ENCODE measurements at places on chromosomes 11 and 22.

DNA sequence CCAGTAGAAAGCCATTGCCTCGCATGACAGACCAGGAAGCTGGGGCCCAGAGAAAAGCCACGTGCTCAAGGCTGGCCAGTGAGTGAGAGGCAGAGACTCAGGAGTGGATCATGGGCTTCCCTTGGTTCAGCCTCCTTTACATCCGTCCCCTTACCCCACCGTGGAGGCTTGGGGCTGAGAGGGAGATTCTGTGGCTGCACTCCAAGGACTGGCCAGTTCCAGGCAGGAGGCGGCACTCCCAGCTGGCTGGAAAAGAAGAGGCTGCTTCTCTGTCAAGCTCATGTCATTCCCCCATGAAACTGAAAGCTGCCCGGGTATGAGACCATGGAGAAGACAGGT lies 6.6 kb upstream of the ASCL2 start:
- DNase-seq, result no peak

- no peak for DNase-seq
Measured at GRCh38 chr11:8867035-8867434, 44.0 kb upstream of the AKIP1 start.

- peak; percentile 4 for DNase-seq
Measured at GRCh38 chr11:128776069-128776423, 82.2 kb downstream of the FLI1 start.

GRCh38 chr11:11894486-11894885 lies 52.7 kb downstream of the USP47 start:
- DNase-seq, result no peak

DNA sequence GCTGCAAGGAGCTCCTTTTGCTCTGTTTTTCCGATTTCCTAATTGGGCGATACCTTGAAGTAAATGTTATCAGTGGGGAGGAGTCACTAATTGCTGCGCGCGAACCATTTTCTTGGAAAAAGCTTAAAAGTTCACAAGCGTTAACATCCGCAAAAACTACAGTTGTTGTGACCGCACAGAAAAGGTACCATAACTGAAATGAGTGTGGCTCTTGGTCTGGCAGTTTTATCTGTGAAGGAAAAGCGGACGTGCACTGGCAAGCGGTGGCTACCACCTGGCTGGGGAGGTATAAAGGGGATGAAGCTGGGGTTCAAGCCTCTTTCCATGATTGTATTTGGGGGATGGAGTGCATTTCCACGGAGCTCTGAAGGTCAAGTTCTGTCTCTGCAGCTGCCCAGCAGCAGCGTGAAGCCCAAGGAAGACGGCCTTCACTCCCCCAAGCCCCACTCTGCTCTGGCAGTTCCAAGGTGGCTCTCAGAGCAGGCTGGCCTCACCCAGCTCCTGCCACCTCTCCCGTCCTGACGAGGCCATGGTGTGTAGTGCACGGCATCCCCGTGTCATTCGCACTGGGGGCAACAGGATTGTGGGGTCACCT lies 27.5 kb downstream of the MOV10L1 start:
- no peak for DNase-seq

- no peak for DNase-seq
Measured at GRCh38 chr11:111922803-111923202, 4.1 kb downstream of the C11orf52 start.

DNA sequence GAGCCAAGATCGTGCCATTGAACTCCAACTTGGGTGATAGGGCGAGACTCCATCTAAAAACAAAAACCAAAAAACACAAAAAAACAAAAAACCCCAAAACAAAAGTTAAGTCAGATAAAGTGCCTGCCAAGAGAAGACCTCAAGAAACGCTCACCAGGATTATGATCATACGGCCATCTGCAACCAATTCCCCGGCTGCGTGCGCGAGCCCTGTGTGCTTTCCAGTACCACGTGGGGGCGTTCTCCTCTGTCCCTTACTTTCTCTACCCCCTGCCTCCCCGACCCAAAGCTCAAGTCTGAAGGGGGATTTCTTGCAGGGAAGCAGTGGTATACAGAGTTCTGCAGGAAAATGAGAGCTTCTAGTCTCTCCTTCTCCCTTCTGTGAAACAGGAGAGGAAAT lies 10.5 kb upstream of the RPS19BP1 start:
- no peak for DNase-seq

GRCh38 chr11:30041171-30041570 lies 24.3 kb upstream of the KCNA4 start:
- no peak for DNase-seq

- DNase-seq, result no peak
Measured at GRCh38 chr11:131137046-131137445, 220.8 kb upstream of the SNX19 start.

DNA sequence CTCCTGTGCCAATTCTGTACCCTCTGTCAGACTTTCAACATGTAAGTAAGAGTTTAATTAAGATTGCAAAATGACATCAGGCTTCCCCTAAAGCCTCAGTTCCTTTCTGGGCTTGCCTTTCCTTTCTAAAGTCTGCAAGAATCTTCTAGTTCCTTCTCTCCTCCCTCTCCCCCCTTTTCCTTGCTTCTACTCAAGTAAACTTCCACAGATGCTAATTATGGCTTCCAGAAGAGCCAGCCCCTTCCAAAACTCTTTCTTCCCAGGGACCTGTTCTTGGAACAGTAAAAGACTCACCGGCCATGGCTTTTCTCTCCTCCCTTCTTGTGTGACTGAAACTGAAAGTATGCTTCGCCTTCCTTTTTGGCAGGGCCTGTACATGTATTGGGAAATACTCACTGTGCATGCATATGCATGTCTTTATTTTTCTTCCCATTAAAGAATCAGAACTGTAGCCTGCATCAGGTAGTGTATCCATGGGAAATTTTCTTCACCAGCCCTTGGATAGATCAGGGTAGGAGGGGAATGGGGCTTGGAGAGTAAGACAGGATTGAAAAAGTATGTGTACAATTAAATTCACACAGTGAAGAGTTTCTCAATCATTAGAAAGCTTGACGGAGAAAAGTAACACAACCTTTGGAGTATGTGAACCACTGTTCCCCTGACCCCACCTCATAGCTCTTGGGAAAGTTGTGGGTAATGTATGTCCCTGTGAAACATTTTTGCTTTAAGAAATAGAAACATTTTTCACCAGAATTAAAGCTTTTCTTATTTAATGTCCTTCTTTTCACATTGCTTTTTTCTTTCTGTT lies at the start of gene CASP1:
Gene CASP1, minus strand, starts transcription at position 332 of the 808 bp plus-strand sequence. Its CDS starts 31 bp downstream, at position 301.
- DNase-seq, result no peak

- no peak for DNase-seq
Measured at GRCh38 chr11:126654886-126655806, 299.7 kb downstream of the ST3GAL4 start.

- no peak for DNase-seq
Measured at GRCh38 chr11:2902784-2903671, 17.5 kb upstream of the CDKN1C start.

DNA sequence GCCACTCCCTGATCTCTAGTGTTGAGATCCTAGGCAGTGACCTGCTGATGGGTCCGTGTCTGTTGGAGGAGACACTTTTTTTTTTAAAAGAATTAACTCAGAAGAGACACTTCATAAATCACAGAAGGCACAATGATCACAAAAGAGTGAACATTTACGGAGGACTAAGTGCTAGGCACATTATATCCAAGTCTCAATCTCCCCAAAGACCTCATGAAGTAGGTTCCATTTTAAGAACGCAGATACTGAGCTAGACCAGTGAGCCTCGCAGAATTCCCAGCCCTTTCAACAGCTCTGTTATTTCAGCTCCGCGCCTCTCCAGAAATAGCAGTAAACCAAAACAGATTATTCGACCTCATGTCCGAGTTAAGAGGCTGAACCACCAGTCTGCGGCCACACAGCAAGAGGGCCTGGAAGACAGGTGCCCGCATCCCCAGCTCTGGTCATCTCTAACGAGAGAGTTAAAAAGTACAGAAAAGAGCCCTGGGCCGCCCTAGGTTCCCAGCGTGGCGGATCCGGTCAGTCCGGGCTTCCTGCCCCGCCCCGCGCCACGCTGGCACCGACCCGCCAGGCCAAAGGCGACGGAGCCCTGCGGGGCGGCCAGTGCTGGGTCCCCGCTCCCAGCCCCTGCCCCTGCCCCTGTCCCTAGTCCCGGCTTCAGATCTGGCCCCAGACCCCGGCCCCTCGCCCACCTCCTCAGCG lies 612 bp downstream of the XBP1 start:
- DNase-seq, result no peak

DNA sequence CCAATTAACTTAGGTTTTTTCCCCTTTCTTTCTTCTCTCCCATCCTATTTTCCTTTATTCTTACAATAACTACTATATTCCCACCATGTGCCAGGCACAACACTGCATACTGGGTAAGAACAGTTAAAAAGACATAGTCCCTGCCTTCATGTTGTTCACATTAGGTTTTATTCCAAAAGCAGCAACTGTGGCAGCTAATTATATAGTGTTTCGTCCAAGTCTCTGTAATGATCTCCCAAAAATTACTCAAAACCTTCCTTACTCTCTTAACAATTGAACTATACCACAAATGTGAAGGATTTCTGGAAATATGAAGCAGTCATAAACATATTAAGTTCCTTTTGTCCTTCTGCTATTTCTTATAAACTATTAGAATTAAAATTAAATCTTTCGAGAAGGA lies 184.1 kb upstream of the C11orf58 start:
- no peak for DNase-seq

DNA sequence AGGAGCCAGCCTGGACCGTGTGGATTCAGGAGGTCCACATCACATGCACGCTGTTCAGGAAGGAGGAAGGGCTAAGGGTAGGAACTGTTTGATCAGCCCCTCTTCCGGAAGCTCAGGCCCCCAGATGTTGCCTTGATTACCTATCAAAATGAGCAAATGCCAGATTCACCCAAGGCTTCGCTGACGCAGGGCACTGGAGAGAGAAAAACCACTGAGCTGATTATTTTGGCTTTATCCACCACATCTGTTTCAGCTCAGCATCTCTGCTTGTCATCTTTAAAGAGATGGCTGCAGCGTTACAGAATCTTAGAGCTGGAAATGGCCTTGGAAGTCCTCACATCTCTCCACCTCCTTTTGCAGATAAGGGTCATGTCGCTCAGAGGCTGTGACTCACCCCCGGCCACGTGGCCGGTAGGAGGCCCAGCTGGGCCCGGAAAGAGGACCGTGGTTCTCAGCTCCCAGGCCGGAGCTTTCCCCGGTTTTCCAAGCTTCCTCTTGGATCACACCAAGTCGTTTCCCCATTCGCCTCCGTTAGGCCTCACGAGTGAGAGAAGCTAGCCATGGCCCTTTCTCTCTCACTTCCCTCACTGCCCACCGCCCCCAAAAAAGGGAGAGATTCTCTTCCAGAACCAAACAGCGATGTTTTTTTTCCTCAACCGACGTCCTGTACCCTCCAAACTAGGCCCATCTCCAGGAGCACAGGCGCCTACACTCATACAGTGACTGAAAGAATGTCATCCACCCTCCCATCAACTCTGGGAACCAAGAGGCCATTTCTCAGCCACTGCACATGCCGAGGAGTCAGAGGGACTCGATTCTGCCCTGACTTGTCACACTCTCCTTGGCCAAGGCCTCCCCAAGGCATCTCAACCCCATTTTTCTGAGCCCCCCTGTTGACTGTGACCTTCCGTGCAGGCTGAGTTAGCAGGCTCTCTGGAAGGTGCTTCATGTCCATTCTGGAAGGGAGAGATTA lies 37.6 kb downstream of the LIF start:
- no peak for DNase-seq

DNA sequence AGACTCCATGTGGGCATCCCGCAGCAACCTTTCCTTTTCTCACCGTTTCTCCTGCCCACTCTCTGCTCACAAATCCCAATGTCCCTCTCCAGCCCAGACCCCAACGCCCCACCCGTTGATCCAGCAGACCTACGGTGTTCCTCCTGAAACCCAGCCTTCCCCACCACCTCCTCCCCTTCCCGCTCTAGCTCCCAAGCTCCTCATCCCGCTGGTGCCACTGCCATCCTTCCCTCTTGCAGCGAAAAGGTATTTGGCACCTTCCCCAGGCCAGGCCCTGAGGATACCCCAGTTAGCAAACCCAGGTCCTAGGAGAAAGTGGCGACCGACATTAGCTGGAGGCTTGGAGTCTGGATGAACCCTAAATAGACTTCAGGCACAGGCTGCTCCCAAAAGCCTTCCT lies 84.0 kb upstream of the RTL6 start:
- DNase-seq, result no peak

DNA sequence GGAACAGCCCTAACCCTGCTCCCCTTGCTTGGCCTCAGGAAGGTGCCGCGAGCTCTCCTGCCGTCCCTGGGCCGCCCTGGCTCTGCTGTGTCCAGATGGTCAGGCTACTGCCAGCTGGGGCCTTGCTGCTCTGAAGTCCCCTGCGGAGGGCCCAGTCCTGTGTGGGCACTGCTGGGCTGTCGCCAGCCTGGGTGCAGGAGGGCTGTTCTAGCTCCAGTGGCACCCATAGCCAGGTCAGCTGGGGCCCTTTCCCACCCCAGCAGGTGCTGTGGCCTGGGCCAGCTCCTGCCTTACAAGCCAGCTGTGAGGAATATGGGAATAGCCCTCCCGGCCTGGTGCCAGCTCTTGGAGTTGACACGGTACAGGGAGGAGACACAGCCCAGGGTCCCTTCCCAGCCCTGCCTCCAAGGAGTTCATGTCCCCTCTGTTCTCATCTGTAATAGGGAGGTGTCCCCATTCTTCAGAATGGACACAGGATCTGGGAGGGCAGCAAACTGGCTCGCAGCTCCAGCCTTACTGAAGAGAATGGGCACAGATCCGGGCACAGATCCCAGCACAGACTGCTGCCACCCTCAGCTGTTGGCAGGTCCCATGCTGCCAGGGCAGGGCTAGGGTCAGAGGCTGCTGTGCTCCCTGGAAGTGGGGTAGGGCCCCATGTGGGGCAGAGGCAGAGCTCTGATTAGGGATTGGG lies 3.9 kb downstream of the DERL3 start:
- DNase-seq, result no peak

GRCh38 chr11:107598225-107599139 lies 7.5 kb downstream of the ELMOD1 start:
- DNase-seq, result no peak

DNA sequence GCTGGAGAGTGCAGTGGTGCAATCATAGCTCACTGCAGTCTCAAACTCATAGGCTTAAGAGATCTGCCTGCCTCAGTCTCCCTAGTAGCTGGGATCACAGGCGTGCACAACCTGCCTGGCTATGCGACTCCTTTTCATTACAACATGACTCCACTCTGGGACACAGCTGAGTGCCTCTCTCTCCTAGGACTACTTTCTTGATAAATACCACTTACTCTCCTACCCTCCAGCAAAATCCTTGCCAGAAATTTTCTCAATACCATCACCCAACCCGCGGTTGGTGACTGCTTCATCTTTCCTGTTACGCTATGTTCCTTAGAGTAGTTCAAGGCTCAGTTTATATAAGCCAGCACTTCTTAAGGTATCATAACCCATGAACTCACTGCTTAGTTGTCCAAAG lies 26.9 kb downstream of the ARFGAP3 start:
- no peak for DNase-seq

- DNase-seq, result no peak
Measured at GRCh38 chr22:49678842-49679170, 148.9 kb downstream of the BRD1 start.

GRCh38 chr11:75338516-75339208 lies 12.8 kb downstream of the ARRB1 start:
- DNase-seq, result no peak
